ENCODE measurements at places on chromosomes 2 and 18.

- DNase-seq, result no peak
These were observed 217.1 kb downstream of the SLC4A3 start for GRCh38 chr2:219844401-219845091.

DNA sequence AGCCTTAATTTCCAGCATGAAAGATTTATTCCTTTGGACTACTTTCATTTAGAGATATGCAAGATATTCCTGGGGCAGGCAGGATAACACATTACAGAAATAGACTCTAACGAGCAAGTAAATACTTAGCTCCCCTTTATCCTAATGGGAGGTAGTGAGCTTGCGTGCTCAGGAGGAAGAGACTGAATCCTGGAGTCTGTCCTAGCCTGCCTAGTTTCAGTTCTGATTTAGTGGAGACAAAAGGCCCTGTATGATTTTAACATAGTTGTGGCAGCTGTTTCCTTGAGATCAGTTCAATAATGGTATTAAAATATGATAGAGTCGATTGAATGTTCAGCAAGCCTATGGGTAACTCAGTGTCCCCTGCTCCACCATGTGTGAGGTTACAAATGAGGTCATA lies 109.5 kb downstream of the FMNL2 start:
- no peak for DNase-seq

DNA sequence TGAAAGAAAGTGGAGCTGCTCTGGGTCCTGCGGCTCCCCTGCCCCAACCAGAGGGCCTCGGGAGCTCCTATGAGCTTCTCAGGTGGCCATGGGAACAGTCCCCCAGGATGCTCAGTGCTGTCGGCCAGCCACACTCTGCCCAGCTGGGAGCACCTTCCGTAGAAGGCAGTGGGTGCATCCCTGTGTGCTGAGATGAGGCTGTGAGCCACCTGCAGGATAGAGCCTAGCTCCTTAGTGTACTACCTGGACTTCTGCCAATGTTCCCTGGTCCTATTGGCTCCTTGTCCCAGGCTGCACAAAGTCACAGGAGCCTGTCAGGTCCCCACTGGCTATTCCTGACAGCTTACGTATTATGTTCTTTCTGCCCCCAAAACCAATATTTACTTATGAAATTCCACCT lies 16.1 kb downstream of the PRELID3A start:
- no peak for DNase-seq

DNA sequence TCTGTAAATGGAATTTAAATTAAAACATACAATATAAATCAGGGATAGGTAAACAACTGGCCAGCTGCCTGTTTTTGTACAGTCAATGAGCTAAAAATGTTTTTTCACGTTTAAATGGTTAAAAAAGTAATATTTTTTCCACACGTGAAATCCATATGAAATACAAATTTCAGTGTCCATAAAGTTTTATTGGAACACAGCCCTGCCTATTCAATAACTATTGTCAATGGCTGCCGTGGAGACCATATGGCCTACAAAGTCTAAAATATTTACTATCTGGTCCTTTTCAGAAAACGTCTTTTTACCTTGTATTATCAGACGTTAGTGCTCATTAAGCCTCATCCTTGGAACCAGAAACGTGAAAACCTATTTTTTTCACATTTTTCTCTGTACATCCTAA lies 1.3 kb downstream of the TMEM17 start:
- DNase-seq, result no peak

DNA sequence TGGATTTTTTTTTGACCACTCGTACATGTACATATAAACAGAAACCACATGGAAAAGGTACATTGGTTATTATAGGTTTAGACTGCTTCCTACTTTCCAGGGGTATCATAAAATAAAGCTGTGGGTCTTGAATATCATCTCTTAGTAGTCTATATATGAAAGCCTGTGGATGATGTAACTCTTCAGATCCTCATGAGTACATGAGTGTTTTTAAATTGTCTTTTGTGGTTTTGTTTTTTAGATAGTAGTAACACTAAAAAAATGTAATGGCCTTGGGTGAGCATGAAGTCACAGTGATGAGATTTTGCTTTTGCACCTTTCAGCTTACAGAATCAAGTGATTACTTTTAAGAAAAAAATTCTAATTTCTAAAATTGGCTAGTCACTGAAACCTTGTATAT lies 80.2 kb downstream of the RAB3GAP1 start:
- DNase-seq, result peak; percentile 65

GRCh38 chr2:227608561-227609338 lies 5.9 kb downstream of the SCYGR3 start:
- no peak for DNase-seq
